ENCODE measurements at places on chromosomes 6 and 20.

DNA sequence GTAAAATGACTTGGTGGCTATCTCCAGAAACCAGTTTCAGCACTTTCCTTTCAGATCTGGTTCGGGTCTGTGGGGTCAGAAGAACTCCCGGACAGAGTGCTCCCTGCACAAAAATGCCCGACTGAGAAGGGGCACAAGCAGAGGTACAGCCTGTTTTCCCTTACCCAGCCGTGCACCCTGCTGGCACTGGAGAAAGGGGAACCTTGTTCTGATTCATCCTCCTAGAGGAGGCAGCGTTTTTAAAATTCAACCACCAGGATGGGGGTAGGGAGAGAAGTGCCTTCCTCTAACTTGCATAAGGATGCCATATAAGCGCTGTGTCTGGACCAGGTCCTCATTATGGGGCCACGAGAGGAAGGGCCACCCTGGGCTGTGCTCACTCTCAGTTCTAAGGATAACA, 17.6 kb downstream of the RIMS4 start:
- DNase-seq, result no peak

GRCh38 chr6:40359808-40360207, 227.4 kb downstream of the LRFN2 start:
- peak; percentile 5 for DNase-seq

- DNase-seq, result no peak
These were observed 21.4 kb downstream of the KCNQ5 start for GRCh38 chr6:72643214-72643613.

GRCh38 chr6:106117579-106117978, 31.4 kb downstream of the PRDM1 start:
- DNase-seq, result no peak

DNA sequence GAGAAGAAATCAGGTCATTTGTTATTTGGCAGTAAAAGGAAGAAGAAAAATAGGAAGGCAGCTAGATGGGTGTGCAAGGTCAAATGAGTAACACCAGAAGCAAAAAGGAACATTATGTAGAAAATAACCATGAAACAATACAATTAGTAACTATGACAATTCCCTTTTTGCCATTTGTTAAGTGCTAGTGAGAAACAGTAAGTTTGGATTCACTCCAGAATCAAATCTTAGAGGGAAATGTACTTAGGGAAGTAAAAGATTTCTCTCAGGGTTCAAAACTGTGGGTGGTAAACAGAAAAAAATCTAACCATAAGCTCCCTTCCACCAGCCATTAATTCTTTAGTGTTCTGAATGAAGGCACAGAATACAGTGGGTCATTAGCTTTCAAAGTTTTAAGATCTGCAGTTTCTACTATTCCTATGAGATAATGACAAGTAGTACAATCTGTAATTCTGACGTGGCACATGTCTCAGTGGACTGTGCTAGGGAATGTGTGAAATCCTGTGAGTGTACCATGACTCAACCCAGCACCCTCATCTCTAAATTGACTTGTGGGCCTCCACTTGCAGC, 17.1 kb downstream of the REPS1 start:
- no peak for DNase-seq

- DNase-seq, result no peak
These were observed 26.1 kb upstream of the SH3BGRL2 start for GRCh38 chr6:79605061-79605460.

DNA sequence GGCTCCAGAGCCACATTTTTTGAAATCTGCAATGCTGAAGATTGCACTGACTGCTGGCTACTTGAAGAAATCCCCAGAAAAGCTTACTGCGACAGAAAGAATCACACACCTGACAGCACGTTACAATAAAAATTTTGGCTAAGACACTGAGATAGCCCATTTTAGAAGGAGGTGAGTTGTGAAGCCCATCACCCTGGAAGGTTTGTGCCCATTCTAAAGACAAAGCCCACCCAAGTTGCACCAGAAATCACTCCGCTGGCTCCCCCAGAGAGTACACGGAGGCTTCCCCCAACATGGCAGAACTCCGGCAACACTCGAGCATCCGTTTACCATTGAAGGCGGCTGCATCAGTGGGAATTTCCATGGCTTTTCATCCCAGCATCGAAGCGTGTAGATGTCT, 29.4 kb downstream of the LPA start:
- no peak for DNase-seq

- no peak for DNase-seq
These were observed 3.8 kb downstream of the DEK start for GRCh38 chr6:18260448-18261106.

DNA sequence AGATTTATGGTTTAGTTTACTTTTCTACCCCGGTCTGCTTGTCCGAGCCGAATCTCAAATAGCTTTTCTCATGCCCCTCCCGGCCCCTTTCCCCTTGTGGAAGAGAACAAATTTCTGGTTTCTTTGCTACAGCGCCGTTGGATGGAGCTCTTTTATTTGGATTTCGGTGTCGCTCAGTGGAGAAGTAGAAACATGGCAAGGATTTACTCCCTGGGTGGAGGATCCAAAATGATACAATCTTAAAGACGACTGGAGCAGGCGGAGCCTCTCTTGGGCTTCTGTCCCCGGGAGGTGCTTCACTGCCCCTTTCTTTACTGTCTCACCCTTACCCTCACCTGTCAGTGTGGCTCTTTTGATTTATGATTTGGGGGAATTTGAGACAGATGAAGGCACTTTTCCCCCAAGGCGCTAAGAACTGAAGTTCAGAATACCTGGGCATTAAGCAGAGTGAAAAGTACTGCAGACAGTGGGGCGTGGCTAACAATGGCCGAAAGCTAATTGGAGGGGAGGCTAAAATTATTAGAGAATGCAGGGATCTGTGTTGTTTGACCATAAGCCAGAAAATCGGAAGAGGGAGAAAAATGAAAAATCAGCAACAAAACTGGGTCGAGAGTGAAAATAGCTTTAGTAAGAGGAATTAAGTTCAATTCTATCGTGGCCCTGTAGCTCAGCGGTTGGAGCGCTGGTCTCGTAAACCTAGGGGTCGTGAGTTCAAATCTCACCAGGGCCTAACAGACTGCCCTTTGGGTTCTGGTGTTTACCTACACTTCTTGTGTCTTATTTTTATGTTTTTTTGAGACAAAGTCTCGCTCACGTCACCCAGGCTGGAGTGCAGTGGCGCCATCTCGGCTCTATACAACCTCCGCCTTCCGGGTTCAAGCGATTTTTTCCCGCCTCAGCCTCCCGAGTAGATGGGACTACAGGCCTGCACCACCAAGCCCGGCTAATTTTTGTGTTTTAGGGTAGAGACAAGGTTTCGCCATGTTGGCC, 145.1 kb upstream of the ZNF184 start:
- no peak for DNase-seq

- no peak for DNase-seq
These were observed 10.5 kb downstream of the DDRGK1 start for GRCh38 chr20:3193806-3194616.

DNA sequence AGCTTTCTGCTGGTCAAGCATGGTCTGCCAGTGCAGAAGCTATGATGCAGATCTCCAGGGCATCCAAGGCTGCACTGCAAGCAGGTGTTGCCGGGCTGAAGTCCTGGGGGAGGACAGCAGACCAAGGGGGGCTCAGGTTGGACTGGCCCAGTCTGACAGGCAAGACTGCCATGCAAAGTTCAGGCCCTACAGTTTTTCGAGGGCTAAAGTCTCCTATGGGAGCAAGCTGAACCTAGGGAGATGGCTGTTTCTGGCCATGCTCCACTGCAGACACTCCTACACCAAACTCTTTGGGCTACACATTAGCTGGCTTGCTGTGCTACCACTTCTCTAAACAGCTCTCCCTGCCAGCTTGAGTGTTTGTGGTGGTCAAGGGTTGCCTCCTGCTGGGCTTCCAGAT, 130.0 kb upstream of the SYNCRIP start:
- no peak for DNase-seq

DNA sequence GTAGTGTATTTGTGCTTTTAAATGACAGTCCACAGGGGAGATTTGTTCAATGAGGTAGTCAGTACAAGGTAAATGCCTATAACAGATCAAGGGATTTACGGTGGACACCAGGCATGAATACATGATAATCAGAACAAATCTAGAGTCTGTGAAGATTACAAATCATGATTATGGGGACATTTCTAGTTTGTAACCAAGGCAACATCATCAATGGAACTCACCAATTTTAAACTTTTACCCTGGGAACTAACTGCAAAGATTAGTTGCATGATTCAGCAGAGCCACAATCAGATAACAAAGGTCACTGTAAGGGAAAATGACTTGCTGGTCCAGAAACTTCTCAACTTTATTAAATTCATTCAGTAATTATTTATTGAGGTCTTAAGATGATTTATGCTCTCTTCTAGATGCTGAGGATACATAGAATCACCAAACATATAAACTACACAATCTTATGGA, at the start of gene CRISP1:
TSS of gene CRISP1 (minus strand) at position 51 of the 459 bp plus-strand sequence. CDS start 9,135 bp downstream, outside the sequence.
- no peak for DNase-seq

DNA sequence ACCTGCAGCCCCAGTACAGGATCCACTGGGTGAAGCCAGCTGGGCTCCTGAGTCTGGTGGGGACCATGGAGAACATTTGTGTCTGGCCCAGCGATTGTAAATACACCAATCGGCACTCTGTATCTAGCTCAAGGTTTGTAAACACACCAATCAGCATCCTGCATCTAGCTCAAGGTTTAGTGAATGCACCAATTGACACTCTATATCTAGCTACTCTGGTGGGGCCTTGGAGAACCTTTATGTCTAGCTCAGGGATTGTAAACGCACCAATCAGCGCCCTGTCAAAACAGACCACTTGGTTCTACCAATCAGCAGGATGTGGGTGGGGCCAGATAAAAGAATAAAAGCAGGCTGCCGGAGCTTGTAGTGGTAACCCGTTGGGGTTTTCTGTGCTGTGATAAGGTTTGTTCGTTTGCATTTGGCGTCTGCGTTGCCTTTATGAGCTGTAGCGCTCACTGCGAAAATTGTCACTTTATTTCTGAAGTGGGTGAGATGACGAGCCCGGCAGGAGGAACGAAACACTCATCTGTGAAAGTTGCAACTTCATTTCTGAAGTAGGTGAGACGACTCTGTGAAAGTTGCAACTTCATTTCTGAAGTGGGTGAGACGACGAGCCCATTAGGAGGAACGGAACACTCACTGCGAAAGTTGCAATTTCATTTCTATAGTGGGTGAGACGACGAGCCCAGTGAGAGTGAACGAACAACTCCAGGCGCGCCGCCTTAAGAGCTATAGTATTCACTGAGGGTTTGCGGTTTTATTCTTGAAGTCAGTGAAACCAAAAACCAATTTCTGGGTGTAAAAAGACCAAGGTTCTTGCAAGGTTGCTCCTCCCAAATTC, 31.1 kb downstream of the SERPINB6 start:
- no peak for DNase-seq

DNA sequence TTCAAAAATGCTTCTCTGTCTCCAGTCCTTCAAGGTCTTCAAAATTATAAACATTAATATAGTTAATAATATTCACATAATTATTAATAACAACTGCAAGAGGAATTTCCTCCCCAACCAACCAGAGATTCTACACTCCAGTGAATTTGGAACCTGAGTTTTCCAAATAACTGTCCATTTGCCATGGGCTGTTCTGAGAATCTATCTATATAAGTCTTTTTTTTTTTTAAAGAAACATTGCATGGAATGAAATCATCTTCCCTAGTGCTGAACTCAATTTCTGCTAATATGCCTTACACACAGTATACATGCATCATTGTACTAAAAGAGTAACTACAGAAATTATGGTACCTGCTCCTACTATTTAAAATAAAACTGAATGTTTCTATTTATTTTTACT, 113.9 kb downstream of the SLC22A3 start:
- DNase-seq, result no peak

- DNase-seq, result no peak
These were observed 288.4 kb downstream of the CLIC5 start for GRCh38 chr6:45727228-45727627.

DNA sequence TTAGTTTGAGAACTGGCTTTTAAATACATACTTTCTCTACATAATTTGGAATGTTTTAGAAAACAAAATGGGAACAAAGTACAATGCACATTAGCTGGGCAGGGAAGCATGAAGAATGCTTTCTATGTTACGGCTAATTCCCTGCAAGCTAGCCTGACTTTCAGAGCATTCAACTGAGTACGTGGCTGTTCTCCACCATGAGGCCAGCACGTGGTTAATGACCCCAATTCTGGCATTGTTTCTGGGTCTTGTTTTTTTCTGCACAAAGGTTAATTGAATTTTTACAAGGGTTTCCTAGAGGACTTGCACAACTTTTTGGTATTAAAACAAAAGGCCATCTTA, 208.6 kb upstream of the AGPAT4 start:
- no peak for DNase-seq

GRCh38 chr20:59949911-59950310, 8.3 kb upstream of the CDH26 start:
- DNase-seq, result no peak

- DNase-seq, result no peak
These were observed 43.9 kb downstream of the NCR2 start for GRCh38 chr6:41379306-41379705.

GRCh38 chr6:117264692-117265409, 507 bp upstream of the VGLL2 start:
- DNase-seq, result no peak

- DNase-seq, result no peak
These were observed 183.8 kb upstream of the SMLR1 start for GRCh38 chr6:130643361-130643760.

GRCh38 chr6:101578306-101578705, 184.8 kb downstream of the GRIK2 start:
- DNase-seq, result no peak

GRCh38 chr6:36290668-36291620, 21.1 kb downstream of the PNPLA1 start:
- DNase-seq, result no peak
